ENCODE measurements at places on chromosomes 16 and 17. TPM values are rescaled to one million over a fixed set of nuclear protein-coding genes. Genes with fewer than 3 reads are reported as not detected.

- peak; percentile 66 for DNase-seq
These were observed 53.9 kb downstream of the MYO1D start for GRCh38 chr17:32822996-32823395.

KRTAP4-5 gene
- not detected for polyA plus RNA-seq

GNGT2 gene
- 3.5 TPM for polyA plus RNA-seq

ACSM2A gene
- polyA plus RNA-seq, result not detected
